ENCODE measurements at places on chromosomes 12 and 14. TPM values are rescaled to one million over a fixed set of nuclear protein-coding genes. Genes with fewer than 3 reads are reported as not detected.
A peak's percentile ranks its signal among the peaks of the same experiment; 100 is the strongest.

- no peak for DNase-seq
Observed at GRCh38 chr12:98893675-98894411, 248.8 kb downstream of the APAF1 start.

DNA sequence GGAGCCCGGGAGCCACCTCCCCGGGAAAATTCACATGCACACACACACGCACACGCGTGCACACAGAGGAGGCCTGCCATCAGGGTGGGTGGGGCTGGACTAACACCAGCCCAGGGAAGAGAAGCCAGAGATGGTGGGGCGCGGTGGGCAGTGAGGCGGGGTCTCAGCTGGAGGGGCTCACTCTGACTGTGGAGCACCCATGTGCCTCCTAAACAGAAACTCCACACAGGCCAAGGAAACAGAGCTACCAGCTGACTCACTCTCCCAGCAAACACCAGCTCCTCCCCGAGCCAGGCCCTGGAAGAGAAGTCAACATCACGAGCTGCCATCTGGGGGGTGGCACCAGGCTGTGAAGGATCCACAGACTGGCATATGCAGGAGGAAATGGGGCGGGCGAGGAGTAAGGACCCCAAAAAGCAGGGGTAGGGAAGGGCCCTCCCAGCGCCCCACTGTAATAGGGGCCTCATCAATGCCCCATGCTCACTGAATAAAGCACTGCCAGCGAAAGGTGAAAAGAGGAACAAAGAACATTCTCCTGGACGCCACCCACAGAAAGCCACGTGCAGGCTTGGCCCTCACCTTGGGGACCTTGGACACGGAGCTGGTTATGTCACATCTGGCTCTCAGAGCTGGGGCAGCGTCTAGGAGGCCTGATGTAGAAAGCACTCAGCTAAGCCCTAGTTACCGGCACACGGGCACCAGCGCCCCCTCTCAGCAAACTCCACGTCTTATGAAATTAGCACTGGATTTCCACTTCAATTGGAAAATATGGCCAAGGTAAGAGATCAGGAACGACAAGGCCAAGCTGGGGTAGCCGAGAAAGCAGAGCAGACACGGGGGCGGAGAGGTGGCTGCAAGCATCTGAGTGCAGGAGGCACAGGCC, 8.4 kb upstream of the INF2 start:
- DNase-seq = no peak

- DNase-seq = no peak
Observed at GRCh38 chr12:39620659-39621658, 1.4 kb upstream of the ABCD2 start.

DNA sequence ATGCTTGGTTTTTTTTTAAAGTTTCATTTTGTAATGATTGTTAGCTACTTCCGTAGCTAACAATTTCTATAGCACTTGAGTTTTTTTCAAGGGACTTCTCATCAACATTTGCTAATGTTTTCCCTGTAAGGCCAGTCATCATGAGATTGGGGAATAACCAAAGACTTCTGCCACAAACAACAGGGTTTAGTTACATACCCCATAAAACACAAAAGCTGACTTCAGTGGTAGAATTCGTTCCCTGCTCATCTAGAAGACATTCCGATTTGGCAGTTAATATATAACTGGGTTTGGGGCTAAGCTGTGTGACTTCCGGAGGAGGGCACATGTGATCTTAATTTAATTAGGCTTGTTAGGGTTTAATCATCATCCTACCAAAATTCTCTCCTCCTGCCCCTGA, 22.9 kb downstream of the EGLN3 start:
- DNase-seq = no peak

- DNase-seq = no peak
Observed at GRCh38 chr12:108358580-108358965, 19.5 kb upstream of the CMKLR1 start.

GRCh38 chr14:65412856-65413738, 567 bp downstream of the FUT8 start:
- no peak for DNase-seq

DNA sequence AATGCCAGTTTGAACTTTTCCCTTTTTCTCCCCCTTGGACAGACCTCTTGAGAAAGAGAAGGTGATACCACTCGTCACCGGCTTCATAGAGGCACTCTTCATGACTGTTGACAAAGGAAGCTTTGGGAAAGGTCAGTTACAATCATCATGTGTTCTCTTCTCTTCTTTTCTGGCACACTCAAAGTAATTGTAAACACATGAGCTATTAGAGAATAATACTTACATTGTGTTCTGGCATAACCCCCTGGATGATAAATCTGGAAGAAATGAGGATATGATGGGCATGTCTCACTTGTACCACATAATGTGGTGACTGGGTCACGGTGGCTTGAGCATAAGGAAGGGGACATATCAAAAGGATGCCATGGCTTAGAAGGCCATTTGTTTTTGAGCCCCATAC, 20.0 kb downstream of the UTP20 start:
- no peak for DNase-seq

DNA sequence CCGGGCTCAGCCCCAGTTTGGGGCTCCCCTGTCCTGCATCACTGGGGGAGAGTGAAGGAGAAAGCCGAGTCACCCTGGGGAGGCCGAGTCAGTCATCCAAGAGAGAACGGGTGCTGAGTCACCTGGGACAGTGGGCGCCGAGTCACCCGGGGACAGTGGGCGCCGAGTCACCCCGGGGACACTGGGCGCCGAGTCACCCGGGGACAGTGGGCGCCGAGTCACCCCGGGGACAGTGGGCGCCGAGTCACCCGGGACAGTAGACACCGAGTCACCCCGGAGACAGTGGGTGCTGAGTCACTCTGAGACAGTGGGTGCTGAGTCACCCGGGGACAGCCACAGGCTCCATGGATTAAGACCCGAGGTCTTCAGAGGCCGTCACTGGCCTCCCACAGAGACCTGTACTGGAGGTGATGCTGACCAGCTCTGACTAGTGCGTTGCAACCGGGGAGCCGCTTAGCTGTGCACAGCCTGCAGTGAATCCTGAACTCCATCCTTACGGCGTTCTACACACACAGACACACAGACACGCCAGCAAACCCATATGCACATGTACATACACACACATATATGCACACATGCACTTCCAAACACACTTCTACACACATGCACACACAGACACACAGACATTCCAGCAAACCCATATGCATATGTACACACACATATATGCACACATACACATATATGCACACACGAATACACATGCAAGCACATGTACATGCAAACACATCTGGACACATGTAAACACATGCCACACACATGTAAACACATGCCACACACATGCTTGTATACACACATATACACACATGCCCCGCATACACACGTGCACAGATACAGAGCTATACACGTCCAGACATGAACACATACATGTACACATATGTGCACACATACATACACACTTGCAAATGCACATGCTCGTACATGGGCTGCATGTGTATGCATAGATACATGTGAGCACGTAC, 64.9 kb upstream of the GALNT9 start:
- no peak for DNase-seq

DNA sequence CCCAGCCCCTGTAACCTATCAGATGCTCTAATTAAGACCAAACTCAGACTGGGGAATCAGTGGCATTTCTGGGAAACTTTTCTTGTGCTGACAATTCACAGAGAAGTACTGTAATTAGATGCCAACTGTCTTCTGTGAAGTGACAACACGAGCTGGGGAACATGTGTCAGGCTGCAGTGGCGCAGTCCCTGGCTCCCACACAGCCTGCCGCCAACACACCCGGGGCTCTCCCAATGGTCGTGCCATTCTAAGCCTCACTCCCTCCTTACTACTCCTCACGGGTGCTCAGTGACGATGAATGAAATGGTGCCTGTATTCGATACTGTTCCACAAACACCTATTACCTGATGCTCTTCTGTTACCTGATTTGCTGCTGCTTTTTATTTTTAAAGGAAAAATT, 18.6 kb downstream of the GARIN2 start:
- no peak for DNase-seq

DNA sequence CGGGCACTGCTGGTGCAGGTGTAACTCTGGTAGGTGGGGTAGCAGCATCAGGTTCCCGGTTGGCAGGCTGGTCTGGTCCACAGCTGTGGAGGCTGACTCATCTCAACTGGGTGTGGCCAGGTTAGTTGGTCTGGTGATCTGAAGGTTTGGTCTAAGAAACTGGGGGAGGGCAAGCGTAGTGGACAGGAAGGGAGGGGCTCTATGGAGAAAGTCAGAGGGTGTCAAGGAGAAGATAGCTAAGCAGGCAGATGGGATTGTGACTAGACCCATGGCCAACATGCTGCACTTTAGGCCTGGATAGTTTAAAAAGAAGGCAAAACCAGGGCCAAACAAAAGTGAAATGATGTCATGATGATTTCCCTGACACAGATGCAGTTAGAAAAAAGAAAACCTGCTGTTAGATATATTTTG, 7.9 kb downstream of the TRIM9 start:
- no peak for DNase-seq

GRCh38 chr12:109871668-109872314, 8.6 kb downstream of the GLTP start:
- DNase-seq = no peak

DNA sequence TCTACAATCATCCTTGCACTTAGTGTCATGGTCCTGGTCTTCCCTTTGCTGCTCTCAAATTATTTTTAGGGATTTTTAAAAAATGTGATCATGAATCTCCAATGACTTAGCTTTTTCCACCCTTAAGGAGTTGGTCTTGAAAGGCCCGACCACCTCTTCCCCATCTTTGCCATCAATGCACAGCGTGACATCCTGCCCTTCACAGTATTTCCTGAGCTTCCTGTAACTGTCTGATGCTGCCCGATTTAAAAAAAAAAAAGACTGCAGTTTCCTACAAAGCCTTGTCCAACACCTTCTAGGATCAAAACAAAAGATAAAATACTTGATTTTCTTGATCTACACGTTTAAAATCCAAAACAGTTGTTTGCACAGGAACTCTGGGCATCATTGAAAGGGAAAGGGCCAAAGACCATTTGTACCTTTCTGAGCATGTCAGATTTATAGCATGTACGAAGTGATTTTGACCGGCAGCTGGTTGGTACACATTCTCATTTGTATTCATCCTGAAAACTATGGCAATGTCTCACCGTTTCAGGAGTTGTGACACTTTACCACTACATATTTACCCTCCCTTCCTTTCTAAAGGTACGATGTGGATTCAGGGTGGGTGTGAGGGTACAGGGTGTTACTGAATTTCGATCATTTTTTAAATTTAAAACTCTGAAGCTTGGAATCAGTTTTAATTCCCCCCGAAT, 7.4 kb upstream of the ELK3 start:
- DNase-seq = no peak

DNA sequence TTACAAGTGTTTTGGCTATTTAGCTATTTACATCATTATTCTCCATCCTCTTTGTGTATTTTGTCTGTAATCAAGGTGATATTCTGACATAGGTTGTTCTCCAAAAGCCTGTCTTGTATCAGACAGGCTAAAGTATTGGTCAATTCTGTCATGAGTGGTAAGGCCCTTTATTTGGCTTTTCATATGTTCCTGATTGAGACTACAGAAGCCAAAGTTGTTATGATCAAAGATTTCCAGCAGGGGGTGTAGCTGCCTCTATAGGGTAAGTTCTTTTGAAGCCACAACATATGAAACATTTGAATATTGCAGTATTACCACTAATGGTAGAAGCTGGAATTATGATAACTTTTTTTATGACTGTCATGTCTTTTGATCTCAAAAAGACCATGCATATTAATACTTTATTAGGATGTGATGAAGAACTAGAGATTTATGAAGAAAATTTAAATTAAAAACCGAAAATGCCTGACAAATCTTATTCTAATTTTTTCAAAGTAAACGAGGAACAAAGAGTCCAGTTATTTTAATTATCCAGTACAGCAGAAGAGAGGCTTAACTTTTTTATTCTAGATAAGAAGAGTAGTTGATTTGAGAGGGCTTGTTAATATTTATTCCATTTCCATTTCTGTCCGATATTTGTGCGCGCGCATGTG, 3.4 kb upstream of the ARHGAP5 start:
- peak; percentile 59 for DNase-seq

- no peak for DNase-seq
Observed at GRCh38 chr12:64098709-64099354, 123.3 kb downstream of the KICS2 start.

Gene GAS2L3
- 20.0 TPM for total RNA-seq

Gene RFX4
- not detected for total RNA-seq

GRCh38 chr12:8108808-8109398, 14.5 kb upstream of the CLEC4A start:
- peak; percentile 19 for DNase-seq

DNA sequence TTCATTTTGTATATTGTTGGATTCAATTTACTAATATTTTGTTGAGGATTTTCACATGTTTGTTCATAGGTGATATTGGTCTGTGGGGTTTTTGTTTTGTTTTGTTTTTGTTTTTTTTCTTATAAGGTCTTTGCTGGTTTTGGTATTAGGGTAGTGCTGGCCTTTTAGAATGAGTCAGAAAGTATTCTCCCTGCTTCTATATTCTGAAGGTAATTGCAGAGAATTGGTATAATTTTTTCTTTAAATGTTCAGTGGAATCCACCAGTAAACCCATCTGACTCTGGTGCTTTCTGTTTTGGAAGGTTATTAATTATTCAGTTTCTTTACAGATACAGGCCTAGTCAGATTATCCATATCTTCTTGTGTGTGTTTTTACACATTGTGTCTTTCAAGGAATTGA, 8.9 kb downstream of the TOGARAM1 start:
- no peak for DNase-seq

GRCh38 chr12:130357241-130357640, 19.6 kb downstream of the PIWIL1 start:
- DNase-seq = no peak

- peak; percentile 81 for DNase-seq
Observed at GRCh38 chr14:49549881-49550280, 36.3 kb downstream of the RPS29 start.

Gene SLC4A8
- total RNA-seq = 1.1 TPM

GRCh38 chr12:89825591-89826449, 117.2 kb upstream of the ATP2B1 start:
- DNase-seq = no peak

Gene TAS2R31
- total RNA-seq = not detected

DNA sequence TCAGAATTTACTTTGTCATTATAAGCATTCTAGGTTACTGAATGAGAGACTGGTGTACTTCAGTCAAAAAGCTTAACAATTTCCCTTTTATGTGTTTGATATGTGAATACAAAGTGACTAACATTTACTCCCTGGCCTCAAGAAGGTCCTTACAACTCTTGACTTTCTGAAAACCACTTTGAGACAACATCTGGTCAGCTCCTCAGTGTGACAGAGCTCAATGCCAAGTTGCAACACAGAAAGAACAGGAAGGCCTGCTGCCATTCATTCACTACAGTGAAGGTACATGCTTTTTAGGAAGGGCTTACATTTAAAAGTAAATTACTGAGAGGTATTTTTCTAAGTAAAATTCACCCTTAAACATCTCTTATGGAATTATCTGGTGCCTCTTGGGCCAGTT, 2.3 kb upstream of the NAA30 start:
- no peak for DNase-seq

DNA sequence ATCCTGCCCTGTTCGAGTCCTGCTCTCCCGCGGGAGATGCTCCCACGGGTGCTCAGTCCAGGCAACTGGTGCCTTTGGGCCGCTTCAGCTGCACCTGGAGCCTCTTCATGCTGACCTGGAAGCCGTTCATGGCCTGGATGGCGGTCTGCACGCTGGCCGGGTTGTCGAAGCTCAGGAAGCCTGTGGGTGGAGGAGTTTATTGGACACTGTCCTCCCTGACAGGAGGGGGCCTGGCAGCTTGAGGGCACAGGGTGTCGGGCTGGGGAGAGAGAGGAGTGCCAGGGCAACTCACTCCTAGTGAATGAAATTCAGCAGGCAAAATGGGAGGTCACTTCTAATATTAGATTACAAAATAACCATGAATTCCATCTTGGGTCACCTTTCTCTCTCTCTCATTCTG, 9.3 kb upstream of the NFYB start:
- no peak for DNase-seq
